ENCODE measurements at places on chromosomes 5 and 9.

GRCh38 chr9:38685535-38685934 lies 34.4 kb downstream of the FAM240B start:
- DNase-seq = no peak

DNA sequence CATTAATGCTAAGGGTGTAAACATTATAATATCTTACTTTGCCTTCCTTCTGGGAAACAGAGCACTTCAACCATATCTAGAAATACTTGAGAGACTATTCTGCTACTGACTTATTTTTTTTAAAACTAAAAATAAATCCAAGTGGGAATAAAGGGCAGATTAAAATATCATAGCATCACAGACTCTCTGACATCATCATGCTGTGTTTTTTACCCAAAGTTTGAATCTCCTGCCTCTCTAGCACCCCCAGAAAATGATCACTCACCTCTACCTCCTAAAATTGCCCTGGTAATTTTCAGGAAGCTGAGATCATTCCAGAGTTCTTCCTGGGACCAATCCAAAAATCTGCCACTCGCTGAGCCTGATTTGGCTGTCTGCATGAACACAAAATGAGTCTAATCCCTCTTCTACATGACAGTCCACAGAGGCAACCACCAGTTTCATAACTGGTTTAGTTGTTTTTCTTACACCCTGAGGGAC lies 813.8 kb upstream of the DMAC1 start:
- no peak for DNase-seq

GRCh38 chr9:119284118-119284517 lies 85.1 kb downstream of the BRINP1 start:
- DNase-seq = no peak

DNA sequence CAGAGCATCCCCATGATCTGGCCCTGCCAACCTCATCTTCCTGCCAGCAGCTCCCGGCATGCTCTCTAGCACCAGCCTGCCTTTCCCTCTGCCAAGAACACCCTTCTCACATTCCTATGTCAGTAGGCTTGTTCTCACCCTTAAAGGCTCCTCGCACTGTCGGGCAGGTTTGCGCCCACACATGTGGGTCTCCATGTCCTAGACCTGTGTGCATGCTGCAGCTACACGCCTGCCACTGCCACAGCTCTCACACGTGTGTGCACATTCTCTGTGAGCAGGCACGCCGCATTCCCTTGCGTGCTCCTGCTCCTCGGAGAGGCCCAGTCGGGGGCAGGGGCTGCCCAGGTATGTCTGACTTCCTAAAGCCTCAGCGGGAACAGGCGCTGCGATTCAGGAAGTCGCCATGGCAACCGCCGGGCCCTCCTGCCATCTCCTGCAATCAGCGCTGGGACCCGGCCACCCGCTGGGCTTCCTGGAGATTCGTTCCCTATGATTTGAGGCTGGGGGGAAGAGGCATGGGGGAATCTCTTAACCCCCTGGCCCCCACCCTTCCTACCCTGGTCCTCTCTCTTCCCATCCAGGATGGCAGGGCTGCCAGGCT lies 28.1 kb downstream of the NDUFA8 start:
- DNase-seq = no peak

- DNase-seq = no peak
Observed at GRCh38 chr5:22896152-22896551, 43.0 kb upstream of the CDH12 start.

DNA sequence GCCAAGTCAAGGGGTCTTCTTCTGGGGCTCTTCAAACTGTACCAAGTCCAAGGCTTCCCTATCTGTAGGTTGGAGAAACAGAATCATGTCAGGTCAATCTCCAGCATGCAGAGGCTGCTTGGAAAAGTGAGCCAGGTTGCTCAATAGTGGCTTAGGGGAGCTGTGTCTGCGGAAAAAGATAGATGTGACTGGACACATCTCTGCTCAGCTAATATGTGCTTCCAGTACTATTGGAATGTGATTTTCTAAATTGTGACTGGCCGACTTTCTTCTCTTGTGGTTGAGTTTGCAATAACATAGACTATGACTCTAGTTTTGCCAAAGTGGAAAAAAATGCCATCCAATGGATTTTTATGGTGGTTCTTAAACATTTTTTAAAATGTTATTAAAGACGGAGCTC lies 136.7 kb downstream of the BOD1 start:
- no peak for DNase-seq

GRCh38 chr5:38720554-38721361 lies 125.1 kb upstream of the OSMR start:
- DNase-seq = no peak

GRCh38 chr5:12248831-12249230 lies 344.6 kb upstream of the CTNND2 start:
- DNase-seq = no peak

All from pancreas (tissue), 10 donors.